Astrocyte (in vitro differentiated cells and primary cell): ENCODE measurements at places on chromosomes 1 and 21.

GRCh38 chr1:77948841-77949424 lies 29.9 kb downstream of the FUBP1 start:
- peak; percentile 17 for DNase-seq

DNA sequence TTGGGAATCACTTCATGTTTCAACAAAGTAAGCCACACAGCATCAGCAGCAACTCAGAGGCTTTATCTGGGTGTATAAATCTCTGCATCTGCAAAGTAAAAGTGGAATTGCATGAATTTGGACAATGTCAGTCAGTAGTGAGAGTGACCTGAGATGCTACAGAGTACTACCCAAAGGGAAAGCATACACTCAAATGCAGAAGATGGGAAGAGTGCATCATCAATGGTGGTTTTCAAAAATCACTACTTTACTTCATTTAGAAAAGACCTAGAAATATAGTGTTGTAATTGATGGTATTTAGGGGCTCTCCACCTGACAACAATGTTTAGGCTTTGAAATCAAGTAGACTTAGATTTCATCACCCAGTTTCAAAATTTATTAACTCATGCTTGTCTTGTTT lies 24.5 kb upstream of the PKN2 start:
- DNase-seq = no peak

GRCh38 chr1:33714421-33714820 lies 149.5 kb upstream of the HMGB4 start:
- DNase-seq = no peak

GRCh38 chr1:112389689-112390088 lies 6.3 kb upstream of the CTTNBP2NL start:
- DNase-seq = no peak

- peak; percentile 4 for DNase-seq
Observed at GRCh38 chr1:231093156-231093922, 53.3 kb upstream of the FAM89A start.
